ENCODE measurements at places on chromosomes 7 and 10.

- DNase-seq, result no peak
These were observed 26.5 kb upstream of the CNTNAP2 start for GRCh38 chr7:146090023-146090645.

DNA sequence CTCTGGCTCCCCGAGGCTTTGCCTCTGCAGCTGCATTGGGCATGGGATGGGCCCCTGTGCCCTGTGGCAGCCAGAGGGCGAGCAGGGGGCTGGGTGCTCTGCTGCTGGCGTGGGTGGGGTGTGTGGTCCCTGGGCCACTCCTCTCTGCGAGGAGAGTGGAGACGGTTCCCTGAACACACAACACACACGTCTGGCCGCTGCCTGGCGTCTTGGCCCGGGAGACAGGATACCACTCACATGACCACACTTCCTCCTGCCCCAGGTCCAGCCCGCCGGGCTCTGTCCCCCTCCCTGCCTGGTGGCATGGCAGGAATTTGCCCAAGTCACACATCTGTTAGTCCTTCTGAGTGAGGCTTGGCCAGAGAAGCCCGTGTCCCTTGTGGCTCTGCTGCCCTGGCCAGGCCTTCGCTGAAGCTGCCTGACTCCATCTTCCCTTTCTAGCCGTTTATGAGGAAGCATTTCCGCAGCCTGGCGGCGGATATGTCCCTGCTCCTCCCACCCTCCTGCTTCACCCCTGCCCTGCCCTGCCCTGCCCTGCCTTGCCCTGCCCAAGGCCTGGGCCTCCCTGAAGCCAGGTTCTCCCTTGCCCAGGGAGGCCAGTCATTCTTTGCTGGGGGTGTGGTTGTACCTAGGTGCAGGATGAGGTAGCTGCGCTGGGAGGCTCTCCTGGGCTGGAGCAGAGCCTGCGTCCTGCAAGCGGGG lies 3.0 kb downstream of the BRI3 start:
- DNase-seq, result peak; percentile 87

- no peak for DNase-seq
These were observed 111.0 kb downstream of the SMURF1 start for GRCh38 chr7:99032928-99033327.

GRCh38 chr10:77539147-77539935 lies 98.3 kb downstream of the KCNMA1 start:
- no peak for DNase-seq

GRCh38 chr10:44416021-44416771 lies 31.3 kb upstream of the CXCL12 start:
- DNase-seq, result no peak

- no peak for DNase-seq
These were observed 31.4 kb upstream of the TRIM8 start for GRCh38 chr10:102612964-102613275.

GRCh38 chr7:53062796-53063195 lies 27.4 kb downstream of the POM121L12 start:
- no peak for DNase-seq

GRCh38 chr7:151700586-151701165 lies 176.2 kb downstream of the PRKAG2 start:
- DNase-seq, result no peak

DNA sequence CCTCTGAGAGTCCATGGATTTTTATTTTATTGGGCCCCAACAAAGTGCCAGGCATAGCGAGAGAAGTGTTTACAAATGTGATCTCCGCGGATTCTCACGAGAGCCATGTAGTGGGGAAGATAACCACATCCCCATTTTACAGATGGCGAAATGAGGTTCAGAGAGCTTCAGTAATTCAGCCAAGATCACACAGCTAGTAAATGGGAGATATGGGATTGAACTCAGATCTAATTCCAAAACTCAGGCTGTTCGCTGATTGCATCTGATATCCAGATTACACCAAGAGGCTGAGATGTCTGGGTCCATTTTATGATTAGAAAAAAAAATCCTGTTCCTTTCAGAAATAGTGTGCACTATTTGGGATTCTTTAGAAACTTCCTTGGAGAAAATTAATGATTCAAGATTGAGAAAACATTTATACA lies 1.3 kb downstream of the FAS start:
- DNase-seq, result no peak

DNA sequence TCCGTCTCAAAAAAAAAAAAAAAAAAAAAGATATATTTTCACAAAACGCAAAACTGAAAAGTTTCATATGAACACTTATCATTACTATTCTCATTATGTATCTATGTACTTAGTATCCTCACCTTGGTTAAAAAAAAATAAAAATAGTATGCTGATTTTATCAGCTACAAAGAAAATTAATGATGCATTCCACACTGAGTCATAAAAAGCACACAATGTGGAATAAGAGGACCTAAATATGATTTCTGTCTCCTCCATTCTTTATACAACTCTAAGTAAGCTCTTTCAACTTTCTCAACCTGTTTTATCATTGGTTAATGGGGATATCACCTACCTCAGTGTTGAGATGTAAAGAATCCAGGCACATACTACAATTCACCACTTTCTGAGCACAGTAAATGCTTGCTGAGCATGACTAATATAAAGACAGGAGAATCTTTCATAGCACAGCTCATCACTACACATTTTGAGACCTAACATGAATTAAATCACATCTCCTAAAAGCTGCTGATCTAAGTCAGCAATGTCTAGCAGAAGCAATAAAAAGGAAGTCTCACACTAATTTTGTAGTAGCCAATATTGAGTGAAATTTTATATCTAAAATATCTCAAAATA lies 2.7 kb downstream of the SNX13 start:
- no peak for DNase-seq

- DNase-seq, result no peak
These were observed 22.0 kb upstream of the BTRC start for GRCh38 chr10:101331956-101332355.
